ENCODE measurements at places on chromosomes 16 and 17.

DNA sequence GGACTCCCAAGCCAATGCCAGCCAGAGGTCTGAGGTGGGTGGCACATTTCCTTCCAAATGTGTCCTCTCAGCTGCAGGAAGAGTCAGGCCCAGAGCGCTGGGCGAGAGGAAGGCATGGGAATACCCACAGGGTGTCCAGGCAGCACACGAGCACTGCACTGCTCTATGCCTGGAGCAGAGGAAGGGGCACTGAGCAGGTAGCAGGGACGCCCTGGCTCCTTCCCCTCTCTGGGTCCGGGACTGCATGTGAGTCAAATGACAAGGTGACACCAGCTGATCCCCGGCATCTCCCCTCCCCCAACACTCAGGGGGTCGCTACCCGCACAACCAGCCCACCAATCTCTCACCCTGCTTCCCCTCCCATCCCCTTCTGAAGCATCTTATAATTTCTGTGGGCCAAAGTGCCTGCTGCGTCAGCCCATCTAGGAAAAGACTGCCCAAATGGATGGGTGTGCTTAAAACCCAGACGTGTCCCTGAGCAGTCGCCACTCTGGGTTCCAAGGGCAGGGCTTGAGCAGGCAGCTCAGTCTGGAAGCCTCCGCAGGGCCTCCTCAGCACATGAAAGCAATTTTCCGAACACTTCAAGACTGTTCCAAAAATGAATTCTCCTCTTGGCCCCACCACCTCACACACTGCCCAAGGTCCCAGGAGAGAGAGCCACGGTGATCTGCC, 12.0 kb upstream of the BCAR1 start:
- no peak for DNase-seq

- DNase-seq: no peak
Observed at GRCh38 chr16:71966932-71967331, 33.3 kb downstream of the PKD1L3 start.

DNA sequence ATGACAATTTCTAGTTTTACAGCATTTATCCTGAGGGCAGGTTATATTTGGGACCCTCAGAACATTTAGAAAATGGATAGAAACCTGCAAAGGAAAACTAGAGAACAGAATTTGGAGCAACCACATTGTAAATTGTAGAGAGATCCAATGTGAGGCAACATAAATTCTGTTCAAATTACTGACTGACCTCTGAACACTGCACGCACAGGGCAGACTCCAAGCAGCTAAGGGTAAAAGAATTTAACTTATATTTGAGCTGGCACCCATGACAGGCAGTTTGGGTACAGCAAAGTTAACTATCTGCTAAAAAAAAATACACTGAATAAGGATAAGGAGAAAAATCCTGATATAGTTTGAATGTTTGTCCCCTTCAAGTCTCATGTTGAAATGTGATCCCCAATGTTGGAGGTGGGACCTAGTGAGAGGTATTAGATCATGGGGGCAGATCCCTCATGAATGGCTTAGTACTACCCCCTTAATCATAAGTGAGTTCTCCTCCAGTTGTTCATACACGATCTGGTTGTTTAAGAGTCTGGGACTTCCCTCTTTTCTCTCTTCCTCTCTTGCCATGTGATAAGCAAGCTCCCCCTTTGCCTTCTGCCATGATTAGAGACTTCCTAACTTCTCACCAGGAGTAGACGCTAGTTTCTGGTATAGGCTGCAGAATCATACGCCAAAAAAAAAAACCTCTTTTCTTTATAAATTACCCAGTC, 75.7 kb downstream of the FBXL20 start:
- no peak for DNase-seq

- DNase-seq: no peak
Observed at GRCh38 chr17:10013365-10014112, 108.5 kb upstream of the RCVRN start.

GRCh38 chr17:57569021-57569420, 176.1 kb downstream of the CCDC182 start:
- DNase-seq: no peak

GRCh38 chr16:31138621-31139578, 3.4 kb upstream of the PRSS8 start:
- DNase-seq: no peak
